CD8-positive, alpha-beta memory T cell (primary cell): ENCODE measurements at places on chromosomes 4 and X. TPM values are rescaled to one million over a fixed set of nuclear protein-coding genes. Genes with fewer than 3 reads are reported as not detected.

GAGE12G gene
- polyA plus RNA-seq: not detected

SPATA18 gene
- not detected for polyA plus RNA-seq

KIAA1210 gene
- polyA plus RNA-seq: not detected

PHEX gene
- 0.36 TPM for polyA plus RNA-seq

EMD gene
- 37.2 TPM for polyA plus RNA-seq

RADX gene
- polyA plus RNA-seq: 2.4 TPM

ATOH1 gene
- polyA plus RNA-seq: not detected

TRPC5OS gene
- not detected for polyA plus RNA-seq

TMSB15B gene
- 4.9 TPM for polyA plus RNA-seq

NRK gene
- not detected for polyA plus RNA-seq

ZFP92 gene
- 0.41 TPM for polyA plus RNA-seq

APELA gene
- not detected for polyA plus RNA-seq

PHKA1 gene
- polyA plus RNA-seq: not detected

ODAPH gene
- 0.25 TPM for polyA plus RNA-seq

KLHL4 gene
- 0.43 TPM for polyA plus RNA-seq

TKTL2 gene
- polyA plus RNA-seq: not detected

PAGE1 gene
- not detected for polyA plus RNA-seq

TCEAL4 gene
- 19.7 TPM for polyA plus RNA-seq

COL4A5 gene
- polyA plus RNA-seq: not detected

ADAM29 gene
- 0.53 TPM for polyA plus RNA-seq

GPR173 gene
- polyA plus RNA-seq: not detected

KLKB1 gene
- polyA plus RNA-seq: not detected

ZCCHC18 gene
- polyA plus RNA-seq: 7.0 TPM

CORIN gene
- 0.06 TPM for polyA plus RNA-seq

GPAT3 gene
- polyA plus RNA-seq: 6.8 TPM

FAT4 gene
- not detected for polyA plus RNA-seq

CWH43 gene
- not detected for polyA plus RNA-seq

OPN1LW gene
- polyA plus RNA-seq: not detected

ANTXR2 gene
- 44.2 TPM for polyA plus RNA-seq

HSFX1 gene
- polyA plus RNA-seq: 0.14 TPM

BGN gene
- polyA plus RNA-seq: not detected

BBS12 gene
- polyA plus RNA-seq: 1.8 TPM

F8A3 gene
- 9.2 TPM for polyA plus RNA-seq

ARHGAP10 gene
- polyA plus RNA-seq: 14.0 TPM

RASGEF1B gene
- 6.1 TPM for polyA plus RNA-seq

KLHL13 gene
- 0.24 TPM for polyA plus RNA-seq

SYN1 gene
- polyA plus RNA-seq: 0.94 TPM

FGFRL1 gene
- polyA plus RNA-seq: 1.4 TPM

ARMCX5 gene
- 10.1 TPM for polyA plus RNA-seq

PRRG1 gene
- polyA plus RNA-seq: not detected

NXF2B gene
- polyA plus RNA-seq: not detected

CT47B1 gene
- polyA plus RNA-seq: not detected

FGFR3 gene
- not detected for polyA plus RNA-seq
